ENCODE measurements at places on chromosomes 2 and 18. TPM values are rescaled to one million over a fixed set of nuclear protein-coding genes. Genes with fewer than 3 reads are reported as not detected.
A peak's percentile ranks its signal among the peaks of the same experiment; 100 is the strongest.

SNORC gene
- total RNA-seq, result 38.2 TPM

GAL3ST2 gene
- total RNA-seq, result 50.8 TPM

ERICH2 gene
- not detected for total RNA-seq

INHBB gene
- total RNA-seq, result 0.98 TPM

TRABD2A gene
- total RNA-seq, result 89.8 TPM

TMEM163 gene
- total RNA-seq, result not detected

PLCD4 gene
- total RNA-seq, result 1.0 TPM

CREB1 gene
- 42.9 TPM for total RNA-seq

AMMECR1L gene
- total RNA-seq, result 13.8 TPM

PARD6G gene
- total RNA-seq, result 2.7 TPM

EMX1 gene
- total RNA-seq, result 1.5 TPM

DNA sequence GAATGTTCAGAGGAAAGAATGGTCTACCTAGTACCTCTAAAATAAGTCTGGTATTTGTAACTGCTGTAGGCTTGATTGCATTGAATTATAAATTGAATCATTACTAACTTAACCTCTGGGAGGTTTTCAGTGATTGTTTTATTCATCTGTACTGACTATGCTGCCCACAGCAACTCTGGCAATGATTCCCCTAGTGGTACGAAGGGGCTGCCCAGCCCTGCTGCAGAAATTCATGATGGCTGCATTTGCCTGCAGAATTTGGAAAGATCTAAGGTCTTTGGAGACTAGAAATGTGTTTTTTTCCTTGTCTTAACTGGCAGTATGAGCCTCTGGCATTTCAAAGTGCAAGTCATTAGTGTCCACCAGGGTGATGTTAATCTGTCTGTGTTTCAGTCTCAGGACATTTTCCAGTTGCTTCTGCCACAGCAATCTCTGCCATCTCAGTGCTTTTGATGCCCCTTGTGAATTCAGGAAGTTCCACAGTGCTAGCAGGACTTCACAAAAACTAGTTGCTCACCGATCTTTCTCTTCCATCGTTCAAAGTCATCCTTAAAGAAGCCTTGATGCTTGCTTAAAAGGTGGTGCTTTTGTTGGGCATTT is 13.4 kb upstream of the LRPPRC start:
- no peak for DNase-seq

DNA sequence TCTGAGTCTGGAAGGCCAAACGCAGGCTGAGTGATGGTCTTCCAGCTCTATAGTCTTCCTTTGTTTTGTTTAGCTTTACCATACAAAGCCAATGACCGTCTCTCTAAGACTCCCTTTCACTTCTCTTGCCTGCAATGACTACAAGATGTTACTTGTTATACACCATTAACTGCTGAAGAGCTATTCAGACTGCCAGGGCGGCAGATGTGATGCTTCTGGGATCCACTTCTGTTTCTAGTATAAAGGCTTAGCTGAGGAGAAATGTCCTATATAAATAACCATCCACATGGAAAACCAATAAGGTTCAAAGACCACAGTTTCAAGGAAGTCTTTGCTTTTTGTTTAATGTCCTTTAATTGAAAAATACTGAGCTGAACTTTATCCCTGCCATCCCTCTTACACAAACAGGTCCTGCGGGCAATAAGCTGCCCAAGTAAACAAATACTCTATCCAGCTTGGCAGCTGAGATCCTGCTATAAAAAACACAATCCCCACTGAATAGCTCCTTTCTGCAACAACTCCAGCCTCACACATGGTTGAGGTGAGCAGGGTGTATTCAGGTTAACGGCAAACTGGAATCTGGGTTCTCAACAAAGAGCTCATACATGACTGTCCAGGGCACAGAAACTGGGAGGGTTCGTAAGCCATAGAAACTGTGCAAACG is 124.6 kb downstream of the VIT start:
- DNase-seq, result peak; percentile 62

GRCh38 chr2:10222-10875 is 36.0 kb downstream of the FAM110C start:
- DNase-seq, result peak; percentile 15

- peak; percentile 24 for DNase-seq
Measured at GRCh38 chr2:235543851-235544688, 50.2 kb downstream of the AGAP1 start.

GRCh38 chr2:42199626-42200025 is 30.5 kb downstream of the EML4 start:
- no peak for DNase-seq

DNA sequence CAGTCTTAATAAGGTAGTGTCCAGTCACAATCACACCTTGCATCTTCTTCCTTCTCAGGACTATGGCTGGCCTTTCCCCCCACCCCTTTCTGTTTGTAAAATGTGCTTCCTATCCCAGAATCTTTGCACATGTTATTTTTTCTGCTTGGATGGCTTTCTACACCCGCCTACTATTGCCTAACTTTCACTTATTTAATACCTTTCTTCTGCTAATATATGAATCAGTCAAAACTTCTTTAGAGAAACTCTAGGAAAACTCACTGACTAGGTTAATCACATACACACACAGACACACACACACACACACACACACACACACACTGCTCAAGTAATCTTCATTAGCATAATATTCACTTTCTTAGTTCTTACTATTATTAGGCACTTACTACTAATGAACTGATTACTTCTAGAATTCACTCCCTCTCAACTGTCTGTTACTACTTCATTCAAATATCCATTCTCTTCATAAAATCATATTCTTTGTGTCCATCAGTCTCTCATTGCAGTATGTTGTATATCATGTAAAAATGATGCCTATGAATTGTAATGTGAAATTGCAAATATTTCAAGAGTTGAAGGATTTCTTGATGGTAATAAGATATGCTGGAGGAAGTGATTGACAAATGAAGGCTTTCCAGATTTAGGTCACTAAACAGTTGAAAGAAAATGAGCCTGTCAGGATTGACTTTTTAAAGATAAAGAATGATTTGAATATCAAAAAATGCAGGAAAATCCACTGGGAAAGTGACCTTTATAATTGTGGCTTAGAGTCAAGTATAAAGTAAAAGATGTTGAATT is 51.2 kb downstream of the CLIP4 start:
- DNase-seq, result no peak

- no peak for DNase-seq
Measured at GRCh38 chr2:225052703-225053102, 10.4 kb upstream of the DOCK10 start.

DNA sequence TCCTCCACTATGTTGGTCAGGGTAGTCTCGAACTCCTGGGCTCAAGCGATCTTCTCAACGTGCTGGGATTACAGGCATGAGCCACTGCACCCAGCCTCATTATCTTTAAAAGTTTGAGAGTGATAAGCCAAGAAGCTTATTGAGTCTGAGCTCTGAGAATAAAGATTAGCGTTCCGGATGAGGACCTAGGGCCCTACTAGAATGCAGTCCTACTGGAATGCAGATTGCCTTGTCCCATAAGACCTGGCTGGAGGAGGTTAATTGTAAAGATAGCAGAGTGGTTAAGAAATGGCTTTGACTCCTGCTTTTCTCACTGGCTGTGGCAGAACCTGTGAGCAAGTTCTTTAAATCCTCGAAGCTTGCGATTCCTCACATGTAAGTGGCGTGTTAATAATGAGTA is 4.0 kb downstream of the VWA3B start:
- no peak for DNase-seq

DNA sequence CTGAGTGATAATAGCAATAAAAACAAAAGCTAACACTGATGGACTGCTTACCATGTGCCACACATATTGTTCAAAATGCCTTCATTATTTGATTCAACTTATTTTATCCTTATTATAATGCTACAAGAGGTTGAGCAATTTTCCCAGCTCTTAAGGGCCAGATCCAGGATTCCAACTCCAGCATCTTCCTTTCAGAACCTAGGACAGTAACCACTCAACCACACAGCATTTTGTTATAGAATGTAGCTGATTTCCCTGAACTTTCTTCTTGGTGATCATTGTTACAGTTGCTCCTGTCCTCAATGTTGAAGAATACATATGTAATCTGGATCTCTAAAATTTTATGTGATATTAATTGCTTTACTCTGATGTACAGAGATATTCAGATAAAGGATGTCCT is 341.7 kb downstream of the PIK3C3 start:
- DNase-seq, result no peak

GRCh38 chr2:127097471-127097765 is 9.5 kb downstream of the BIN1 start:
- no peak for DNase-seq

- no peak for DNase-seq
Measured at GRCh38 chr18:48238206-48238605, 171.0 kb downstream of the ZBTB7C start.

- peak; percentile 47 for DNase-seq
Measured at GRCh38 chr2:222319586-222320435, 21.0 kb upstream of the PAX3 start.

- no peak for DNase-seq
Measured at GRCh38 chr2:147937744-147938349, 82.7 kb downstream of the ORC4 start.

GRCh38 chr2:55156984-55157383 is 75.1 kb downstream of the CLHC1 start:
- DNase-seq, result no peak

DNA sequence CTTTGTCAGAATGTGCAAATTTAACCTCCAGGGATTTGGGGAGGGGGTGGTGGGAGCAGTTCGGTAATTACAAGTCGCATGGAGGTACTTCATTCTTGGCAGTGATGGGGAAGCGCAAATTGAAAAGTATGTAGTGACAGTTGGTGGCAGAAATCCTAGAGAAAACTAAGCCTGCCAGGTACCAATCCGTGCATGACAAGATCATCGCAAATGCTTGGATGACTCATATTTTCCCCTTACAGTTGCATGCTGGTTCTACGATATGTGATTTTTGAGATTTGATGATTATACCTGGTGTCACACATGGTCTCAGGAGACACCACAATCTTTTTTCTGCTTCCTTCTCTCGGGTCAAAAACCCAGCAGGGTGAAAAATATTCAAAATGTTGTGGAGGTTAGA is 479.7 kb upstream of the ID2 start:
- no peak for DNase-seq

- DNase-seq, result no peak
Measured at GRCh38 chr2:204356151-204356641, 189.1 kb upstream of the PARD3B start.

GRCh38 chr18:6728331-6728730 is 1.2 kb upstream of the ARHGAP28 start:
- no peak for DNase-seq

DNA sequence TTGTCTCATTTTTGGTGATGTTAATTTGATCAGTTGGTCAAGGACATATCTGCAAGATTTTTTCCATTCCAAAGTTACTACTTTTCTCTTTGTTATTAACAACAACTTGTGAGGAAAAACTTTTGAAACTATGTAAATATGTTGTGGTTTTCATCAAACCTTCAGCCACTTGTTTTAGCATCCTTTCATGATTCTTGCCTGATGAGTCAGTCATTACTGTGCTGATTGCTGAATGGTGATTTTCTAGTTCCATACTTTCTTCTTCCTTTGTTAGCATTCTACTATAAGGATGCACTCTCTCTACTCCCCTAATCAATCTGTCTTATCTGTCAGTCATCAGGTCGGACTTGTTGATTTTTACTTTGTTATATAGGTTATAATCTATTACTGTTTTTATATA is 10.9 kb downstream of the TMEM87B start:
- no peak for DNase-seq

GRCh38 chr2:176491172-176491904 is 222.1 kb downstream of the MTX2 start:
- peak; percentile 17 for DNase-seq

DNA sequence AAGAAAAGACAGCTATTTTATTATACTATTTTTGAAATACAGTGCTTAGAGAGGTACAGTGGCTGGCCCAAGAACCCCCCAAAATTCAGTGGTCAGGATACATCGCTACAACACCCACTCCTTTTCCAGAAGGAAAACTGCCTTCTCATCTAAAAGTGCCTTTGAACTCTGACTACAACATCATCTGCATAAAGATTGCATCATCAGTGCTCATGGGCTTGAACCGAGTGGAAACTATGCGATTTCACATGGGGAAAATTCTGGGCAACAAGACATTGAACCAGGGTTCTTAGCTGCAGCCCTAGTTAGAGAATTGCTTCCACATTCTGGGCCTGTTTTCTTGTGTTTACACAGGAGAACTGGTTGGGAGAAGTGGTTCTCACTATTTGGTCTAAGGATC is 294.6 kb upstream of the SLC14A2 start:
- no peak for DNase-seq

- DNase-seq, result no peak
Measured at GRCh38 chr2:10547663-10548376, 99.7 kb upstream of the ODC1 start.

- peak; percentile 82 for DNase-seq
Measured at GRCh38 chr18:61635901-61636528, 256.8 kb downstream of the RNF152 start.

DNA sequence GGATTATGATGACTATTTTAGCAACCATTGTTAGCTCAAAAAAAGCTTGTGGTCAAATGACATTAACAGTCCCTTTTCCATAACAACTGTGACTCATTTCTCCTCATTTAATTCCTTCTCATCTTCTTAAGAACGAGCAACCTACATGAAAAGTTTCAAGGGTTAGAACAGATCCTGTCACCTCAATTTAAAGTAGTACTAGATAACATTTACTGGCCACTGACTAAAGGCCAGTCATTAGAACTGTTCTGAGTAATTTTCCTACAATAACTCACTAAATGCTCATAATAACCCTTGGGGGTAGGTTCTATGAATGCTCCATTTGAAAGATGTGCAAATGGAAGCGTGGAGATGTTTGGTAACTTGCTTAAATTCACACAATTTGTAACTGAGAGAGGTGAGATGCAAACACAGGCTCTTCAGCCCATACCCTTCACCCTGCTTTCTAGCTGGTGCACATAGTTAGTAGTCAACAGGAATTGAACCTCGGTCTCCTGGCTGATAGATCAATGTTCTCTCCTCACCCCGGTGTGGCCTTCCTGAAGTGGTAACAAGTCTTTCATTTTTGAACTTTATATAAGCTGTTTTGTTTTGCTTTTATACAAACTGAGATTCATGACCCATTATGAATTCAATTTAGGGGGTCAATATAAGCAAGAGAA is 212.5 kb downstream of the SETBP1 start:
- no peak for DNase-seq

DNA sequence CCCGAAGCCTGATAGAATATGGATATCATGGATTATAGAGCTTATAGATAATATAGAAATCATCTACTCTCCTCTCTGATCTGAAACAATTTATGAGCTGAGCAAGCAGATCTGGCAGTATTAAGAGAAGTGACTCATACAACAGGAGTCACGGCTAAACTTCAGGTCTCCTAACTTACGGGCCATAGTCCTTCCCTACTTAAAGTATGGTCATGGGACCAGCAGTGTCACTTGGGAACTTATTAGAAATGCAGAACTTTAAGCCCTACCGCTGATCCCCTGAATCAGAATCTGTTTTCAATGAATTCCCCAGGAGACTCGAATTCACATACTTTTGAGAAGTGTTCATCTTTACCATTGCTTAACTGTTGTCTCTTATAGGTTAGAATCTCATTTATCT is 195.7 kb upstream of the FANCL start:
- no peak for DNase-seq

GRCh38 chr2:219513787-219514186 is 495 bp upstream of the ASIC4 start:
- no peak for DNase-seq

- DNase-seq, result no peak
Measured at GRCh38 chr18:44876024-44876423, 195.3 kb downstream of the SETBP1 start.

Measured in left colon (tissue), 2 donors.